ENCODE measurements at places on chromosomes 7 and 10.
A peak's percentile ranks its signal among the peaks of the same experiment; 100 is the strongest.

DNA sequence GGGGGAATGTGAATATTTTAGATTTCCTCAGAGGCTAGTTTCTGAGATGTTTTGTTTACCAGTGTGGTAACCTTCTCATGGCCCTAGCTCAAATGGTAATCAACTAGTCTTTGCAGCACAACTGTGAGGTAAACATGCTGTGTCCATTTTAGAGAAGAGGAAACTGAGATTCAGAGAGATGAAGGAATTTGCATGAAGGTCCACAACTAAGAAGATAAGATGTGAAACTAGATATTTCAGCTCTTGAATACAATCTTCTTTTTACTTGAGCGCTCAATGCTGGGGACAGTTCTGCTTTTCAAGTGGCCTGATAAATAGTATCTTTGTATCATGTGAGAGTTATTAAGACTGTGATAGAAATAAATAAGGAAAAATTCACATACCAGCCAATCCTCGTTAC lies 245.4 kb downstream of the AUTS2 start:
- no peak for DNase-seq

DNA sequence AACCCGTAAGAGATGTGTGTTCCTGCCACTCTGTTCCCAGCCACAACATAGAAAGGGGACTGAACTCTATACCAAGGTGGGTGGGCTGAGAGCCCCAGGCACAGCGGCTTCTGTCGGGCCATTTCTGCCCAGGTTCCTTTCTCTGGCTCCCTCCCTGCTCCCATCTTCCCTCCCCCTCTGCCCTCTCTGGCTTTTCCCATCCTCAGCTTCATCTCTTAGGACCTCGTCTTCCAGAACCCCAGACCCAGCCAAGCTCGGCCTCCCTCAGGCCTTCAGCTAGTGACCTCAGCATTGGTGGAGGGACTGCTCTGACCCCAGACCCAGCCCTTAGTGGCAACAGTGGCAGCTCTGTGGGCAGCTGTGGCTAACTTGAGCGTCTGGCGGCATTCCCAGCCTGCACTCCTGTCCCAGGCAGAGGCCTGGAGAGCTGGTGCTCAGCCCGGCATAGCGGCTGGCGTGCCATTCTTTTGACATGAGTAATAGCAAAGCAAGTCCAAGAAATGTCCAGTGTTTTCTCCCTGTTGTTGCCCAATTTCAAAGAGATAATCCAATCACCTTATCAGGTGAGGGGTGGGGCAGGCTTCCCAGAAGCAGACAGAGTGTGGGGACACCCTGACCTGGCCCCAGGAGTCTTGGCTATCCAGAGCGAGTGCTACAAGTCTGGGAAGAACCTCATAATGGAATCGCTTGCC lies 15.9 kb downstream of the PTPRE start:
- DNase-seq = peak; percentile 94

DNA sequence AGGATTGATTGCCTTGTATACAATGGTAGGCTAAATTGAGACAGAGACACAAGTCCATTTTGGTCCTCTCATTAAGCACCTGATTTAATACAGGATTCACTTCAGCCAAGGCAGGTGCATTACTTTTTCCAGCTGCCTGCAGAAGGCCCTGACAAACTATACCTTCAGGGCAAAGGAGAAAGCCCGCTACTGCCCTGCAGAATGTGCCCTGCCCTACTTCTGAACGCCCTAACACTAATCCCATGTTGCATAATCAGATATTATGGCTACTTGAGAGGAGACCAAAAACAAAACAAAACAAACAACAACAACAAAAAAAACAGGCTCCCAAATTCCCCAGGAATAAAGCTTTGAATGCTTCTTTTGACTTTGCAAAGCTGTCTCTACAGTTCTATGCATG lies 116.9 kb upstream of the ABI1 start:
- DNase-seq = no peak

DNA sequence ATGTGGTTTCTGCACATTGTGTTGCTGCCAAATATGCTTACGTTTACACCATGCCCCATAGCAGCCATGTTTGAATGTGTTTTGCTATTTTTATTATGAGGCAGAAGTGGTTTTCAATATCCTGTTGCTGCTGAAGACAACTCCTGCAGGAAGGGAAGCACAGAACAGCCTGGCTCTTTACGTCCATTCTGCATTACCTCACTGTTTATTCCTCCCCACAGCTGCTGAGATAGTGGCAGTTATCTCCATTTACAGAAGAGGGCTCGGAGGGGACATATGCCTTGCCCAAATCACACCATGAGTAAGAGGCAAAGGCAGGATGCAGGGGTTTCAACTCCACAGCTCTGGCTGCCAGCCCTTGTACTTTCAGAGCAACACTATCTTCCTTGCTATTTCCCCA lies 35.3 kb downstream of the PLPP4 start:
- peak; percentile 54 for DNase-seq

DNA sequence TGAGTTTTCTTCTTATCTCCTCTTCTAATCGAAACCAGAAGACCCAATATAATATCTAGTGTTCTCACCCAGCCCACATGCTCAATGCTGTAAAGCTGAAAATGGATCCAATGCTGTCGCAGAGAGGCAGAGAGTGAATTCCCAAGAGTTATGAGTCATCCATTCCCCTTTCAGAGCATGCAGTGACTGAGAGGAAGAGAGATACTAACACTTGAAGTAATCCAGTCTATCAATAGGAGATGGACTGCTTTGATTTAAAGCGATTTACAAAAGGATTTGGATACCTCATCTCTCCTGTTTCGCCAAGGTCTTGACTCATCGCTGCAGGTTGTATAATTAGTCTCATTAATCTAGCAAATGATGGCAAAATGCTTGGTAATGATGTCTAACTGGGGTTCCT lies 41.5 kb upstream of the PRKCQ start:
- peak; percentile 13 for DNase-seq

DNA sequence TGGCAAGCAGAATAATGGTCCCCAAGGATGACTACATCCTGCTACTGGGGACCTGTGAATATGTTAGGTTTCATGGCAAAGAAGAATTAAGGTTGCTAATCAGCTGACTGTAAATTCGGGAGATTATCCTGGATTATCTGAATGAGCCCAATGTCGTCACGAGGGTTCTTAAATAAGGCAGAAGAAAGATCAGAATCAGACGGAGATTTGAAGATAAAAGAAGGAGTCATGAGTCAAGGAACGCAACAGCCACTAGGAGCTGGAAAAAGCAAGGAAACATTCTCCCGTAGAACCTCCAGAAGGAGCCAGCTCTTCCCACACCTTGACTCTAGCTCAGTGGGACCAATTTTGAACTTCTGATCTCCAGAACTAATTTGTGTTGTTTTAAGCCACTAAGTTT lies 82.9 kb upstream of the APBB1IP start:
- DNase-seq = no peak

DNA sequence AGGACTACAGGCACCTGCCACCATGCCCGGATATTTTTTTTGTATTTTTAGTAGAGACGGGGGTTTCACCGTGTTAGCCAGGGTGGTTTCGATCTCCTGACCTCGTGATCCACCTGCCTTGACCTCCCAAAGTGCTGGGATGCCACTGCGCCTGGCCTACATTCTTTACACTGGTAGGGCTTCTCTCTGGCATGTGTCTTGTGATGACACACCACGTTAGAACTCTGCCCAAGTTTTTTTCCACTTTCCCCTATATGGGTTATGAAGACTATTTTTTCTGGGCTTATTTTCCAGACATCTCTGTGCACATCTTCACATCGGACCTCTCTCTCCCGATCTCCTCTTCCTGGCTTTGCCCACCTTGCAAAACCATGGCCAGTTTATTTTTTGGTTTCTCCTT lies 10.7 kb downstream of the FAM200A start:
- no peak for DNase-seq

DNA sequence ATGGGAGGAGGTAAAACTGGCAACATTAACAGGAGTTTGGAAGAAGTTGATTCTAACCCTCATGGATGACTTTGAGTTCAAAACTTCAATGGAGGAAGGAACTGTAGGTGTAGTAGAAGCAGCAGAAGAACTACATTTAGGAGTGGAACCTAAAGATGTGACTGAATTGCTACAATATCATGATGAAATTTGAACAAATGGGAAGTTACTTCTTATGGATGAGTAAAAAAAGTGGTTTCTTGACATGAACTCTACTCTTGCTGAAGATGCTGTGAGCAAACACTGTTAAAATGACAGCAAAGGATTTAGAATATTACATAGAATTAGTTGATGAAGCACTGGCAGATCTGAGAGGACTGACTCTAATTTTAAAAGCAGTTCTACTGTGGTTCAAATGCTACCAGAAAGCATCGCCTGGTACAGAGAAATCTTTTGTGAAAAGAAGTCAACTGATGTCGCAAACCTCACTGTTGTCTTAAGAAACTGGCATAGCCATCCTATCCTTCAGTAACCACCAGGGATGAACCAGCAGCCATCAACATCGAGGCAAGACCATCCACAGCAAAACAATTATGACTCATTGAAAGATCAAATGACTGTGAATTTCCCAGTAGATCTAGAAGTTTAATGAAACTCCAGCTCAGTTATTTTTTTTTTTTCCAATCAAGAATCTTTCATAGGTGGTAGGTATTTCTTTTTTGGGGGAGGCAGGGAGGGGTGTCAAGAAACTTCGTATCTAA lies 20.8 kb downstream of the BRAF start:
- DNase-seq = peak; percentile 53

- no peak for DNase-seq
Observed at GRCh38 chr7:148906707-148907498, 22.8 kb upstream of the EZH2 start.

GRCh38 chr7:37713613-37714012 lies 30.0 kb downstream of the GPR141 start:
- no peak for DNase-seq

DNA sequence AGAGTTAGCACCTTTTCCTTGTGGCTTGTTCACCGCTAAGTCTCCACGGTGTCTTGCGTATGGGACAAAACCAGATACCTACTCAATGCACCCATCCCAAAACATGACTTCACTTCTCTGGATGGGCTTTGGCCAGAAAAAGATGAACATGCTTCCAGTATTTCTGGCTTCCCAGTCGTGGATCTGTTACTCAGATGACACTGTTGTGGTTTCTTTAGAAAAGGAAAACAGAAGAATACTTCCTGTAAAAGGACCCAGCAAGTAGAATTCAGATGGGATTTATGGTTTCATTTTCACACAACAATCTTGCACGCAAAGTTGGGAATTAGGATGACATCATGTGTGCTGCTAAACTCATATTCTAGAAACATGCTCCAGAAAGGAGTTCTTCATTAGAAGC lies 216.7 kb downstream of the ADAM12 start:
- peak; percentile 87 for DNase-seq

GRCh38 chr10:72912736-72913135 lies 19.2 kb downstream of the OIT3 start:
- DNase-seq = no peak

- DNase-seq = no peak
Observed at GRCh38 chr7:98229441-98229840, 18.2 kb downstream of the BHLHA15 start.
